ENCODE measurements at places on chromosomes 16 and 17.

DNA sequence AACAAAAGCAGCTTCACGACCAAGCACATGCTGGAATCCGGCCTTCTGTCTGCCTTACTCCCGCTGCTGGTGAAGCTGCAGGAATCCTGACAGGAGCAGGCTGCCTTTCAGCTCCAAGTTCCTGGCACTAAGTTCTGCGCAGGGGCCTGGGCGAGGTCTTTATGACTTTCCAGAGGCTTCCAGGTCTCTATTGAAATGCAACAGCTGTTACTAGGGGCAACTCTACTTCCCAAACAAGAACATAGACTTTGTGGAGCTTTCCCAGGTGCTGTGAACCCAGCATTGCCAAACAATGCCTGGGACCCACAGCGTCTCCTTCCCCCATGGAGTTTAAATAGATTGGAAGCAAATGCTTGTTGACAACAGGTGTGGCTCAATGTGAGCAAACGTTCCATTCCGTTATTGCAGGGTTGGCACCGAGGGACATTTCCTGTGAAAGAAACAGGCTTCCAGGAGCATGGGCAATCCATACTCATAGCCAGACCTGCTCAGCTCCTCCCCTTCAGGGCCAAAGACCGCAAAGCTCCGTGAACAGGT, 156.0 kb downstream of the CDH13 start:
- no peak for DNase-seq

DNA sequence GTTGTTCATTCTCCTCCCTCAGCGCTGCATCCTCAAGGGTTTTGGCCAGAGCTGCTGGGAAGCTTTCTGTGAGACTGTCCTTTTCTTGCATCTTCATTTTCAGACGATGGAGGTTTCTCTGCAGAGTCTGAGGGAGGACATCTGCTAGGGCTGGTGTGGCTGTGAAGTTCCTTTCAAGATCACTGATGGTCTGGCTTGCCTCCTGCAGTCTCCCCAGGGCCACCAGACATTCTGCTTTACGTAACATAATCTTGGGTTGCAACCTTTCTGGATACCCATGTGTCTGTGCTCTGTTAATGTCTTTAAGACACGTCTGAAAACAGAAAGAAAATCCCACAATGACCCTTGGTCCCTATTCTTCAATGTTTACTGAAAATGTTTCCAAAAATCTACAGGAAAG, 29.0 kb downstream of the SMYD4 start:
- no peak for DNase-seq

GRCh38 chr17:59372138-59372751, 40.8 kb downstream of the YPEL2 start:
- DNase-seq: no peak

GRCh38 chr17:43368740-43369506, 29.9 kb upstream of the ARL4D start:
- DNase-seq: peak; percentile 48

DNA sequence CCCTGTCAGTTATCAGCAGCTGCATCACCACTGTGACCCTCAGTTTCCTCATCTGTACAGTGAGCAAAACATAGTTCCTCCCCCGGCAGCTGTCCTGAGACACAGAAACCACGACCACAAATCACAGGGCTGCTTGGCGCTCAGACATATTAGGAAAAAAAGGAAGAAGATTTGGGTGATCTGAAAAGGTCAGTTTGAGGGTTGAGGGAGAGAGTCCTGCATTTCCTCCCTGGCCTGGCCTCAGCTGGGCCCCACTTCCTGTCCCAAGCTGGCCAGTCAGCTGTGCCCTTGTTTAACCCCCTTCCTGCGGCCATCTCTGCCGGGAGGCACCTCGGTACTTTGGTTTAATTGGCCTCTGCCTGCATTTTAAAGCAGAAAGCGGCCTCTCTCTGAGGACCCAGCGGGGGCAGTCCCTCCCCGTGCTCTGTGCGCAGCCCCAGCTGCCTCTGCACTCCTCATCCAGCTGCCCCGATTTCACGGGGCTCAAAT, 24.0 kb upstream of the CIBAR2 start:
- no peak for DNase-seq
